ENCODE measurements at places on chromosomes 2 and 18.

DNA sequence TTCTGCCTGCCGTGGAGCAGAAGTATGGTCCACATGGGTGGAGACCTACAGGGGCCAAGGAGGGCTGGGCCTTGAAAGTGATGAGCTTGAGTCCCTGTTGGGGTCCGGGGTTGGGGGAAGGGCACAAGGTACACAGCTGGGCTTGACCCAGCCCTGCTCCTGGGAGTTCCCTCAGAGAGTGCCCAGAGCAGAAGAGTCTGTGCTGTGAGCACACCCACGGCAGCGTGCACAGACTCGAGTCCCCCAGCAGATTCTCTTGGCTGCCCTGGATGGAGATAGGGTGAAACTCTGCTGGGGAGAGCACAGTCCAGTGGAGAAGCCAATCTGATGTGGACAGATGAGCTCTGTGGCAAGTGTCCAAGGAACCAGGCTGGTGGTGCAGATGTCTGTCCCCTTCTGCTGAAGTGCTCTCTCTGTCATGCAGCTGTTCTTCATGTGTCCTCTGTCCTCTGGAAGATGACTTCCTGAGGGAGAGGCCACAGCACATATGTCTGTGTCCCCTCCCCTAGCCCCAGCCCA, 27.5 kb downstream of the INPP4A start:
- DNase-seq: no peak

DNA sequence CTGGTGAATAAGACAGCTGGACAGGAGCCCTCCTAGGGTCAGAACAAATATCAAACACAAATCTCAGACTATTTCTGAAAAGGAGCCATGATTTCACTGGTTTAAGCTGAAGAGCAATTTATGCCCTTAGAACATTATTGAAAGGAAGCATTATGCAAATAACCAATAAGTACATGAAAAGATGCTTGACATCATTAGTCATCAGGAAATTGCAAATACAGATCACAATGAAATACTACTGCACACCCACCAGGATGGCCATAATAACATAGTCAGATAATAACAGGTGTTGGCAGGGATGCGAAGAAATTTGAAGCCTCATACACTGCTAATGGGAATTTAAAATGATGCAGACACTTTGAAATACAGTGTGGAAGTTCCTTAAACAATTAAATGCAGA, 176.4 kb upstream of the RAB6C start:
- no peak for DNase-seq

DNA sequence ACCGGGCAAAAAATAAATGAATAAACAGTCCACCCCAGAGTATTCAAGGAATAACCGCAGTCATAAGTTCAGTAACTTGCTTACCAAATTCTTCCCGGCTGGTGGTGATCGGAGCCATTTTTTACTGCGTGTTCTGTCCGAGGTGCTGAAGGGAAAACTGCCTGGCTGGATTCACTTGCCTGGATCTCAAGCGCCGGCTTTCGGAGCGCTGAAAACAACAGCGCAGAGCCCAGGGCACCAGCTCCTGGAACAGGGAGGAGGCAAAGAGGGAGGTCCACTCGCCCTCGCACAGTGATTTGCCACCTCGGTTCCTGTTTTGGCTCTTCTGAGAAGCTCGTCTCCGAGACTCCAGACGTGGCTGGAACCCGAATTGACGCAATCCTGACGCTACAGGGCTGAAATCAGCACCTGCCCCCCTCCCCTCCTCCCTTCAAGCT, at the start of gene SYT4:
SYT4 (minus strand) TSS at position 327 of the 437 bp plus-strand sequence; CDS start at position 118, 209 bp downstream.
- DNase-seq: peak; percentile 32

DNA sequence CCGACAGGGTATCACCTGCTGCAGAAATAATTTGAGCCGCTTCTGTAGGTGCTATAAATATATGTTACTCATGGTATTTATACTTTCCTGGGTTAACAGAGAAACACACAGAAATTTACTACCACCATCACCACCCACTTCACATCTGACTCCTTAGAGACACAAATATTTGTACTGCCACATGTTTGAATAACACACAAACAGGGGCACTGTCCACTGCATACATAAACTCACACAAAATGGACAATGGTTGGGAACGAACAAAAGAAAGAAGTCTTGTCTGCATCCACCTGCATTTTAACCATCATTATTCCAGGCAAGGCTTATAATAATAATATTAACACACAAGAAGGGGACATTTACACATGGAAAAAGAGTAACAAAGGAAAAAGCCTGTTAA, 24.0 kb downstream of the IMMT start:
- DNase-seq: no peak

DNA sequence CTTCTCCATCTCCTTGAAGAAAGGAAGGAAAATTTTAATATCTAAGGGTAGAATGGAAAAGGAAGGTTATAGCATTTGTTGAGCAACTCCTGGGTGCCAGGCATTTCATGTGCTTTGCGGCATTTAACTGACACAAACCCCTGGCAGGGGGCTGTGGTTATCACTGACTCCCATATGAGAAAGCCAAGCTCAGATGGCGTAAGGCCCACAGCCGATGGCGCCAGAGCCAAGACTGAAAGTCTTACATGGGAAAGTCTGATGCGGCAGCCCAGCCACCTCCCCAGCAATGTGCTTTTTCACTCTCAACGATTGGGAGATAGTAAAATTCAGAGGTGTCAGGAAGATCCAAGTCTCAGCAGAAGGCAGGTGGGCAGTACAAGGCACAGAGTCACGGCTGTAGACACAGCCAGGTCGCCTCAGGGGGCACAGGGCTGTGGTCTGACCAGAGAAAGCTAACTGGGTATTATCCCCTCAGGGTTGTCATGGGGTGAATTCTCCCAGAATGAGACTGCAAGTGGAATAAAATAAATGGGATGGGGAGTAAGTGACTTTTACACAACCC, 324.2 kb upstream of the NCKAP5 start:
- no peak for DNase-seq

GRCh38 chr2:173775440-173775839, 189.7 kb downstream of the SP3 start:
- DNase-seq: no peak

GRCh38 chr2:26892133-26892532, 44.2 kb downstream of the DPYSL5 start:
- no peak for DNase-seq

DNA sequence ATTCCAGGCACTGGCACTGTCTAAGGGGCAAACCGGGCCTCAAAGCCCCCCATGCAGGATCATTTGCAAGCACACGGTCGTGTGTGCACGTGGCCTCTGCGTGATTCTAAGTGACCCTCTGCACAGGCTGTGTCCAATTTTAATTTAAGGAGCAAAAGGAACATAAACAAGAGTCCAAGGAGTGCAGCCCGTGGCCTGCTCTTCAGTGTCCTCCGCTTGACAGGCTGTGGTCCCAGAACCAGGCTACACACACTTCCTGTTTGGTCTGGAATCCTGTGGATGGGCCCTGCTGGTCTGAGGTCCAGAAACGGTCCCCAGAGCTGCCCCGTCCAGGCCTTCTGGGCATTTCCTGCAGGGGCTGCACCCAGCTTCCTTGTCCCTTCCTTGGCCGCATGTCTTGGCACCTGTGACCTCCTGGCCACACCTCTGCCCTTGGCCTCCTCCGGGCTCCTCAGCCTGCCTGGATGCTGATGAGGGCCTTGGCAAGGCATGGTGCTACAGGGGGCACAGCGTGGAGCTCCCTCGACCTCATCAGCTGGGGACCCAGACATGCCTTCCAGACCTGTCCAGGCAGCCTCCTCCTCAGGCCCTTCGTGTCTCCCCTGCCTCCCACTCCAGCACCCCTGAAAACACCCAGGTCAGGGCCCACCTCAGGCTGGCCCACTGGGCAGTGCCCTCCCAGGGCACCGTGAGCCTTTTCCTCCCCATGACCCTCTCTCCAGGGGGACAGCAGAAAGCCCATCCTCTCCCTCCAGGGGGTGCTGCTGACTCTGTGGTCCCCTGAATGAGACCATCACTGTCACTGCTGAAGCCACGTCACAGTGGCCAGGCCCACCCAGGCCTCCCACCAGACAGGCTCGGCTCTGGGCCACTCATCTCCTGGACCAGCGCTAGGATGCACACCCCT, 136.4 kb upstream of the GPC1 start:
- DNase-seq: no peak

DNA sequence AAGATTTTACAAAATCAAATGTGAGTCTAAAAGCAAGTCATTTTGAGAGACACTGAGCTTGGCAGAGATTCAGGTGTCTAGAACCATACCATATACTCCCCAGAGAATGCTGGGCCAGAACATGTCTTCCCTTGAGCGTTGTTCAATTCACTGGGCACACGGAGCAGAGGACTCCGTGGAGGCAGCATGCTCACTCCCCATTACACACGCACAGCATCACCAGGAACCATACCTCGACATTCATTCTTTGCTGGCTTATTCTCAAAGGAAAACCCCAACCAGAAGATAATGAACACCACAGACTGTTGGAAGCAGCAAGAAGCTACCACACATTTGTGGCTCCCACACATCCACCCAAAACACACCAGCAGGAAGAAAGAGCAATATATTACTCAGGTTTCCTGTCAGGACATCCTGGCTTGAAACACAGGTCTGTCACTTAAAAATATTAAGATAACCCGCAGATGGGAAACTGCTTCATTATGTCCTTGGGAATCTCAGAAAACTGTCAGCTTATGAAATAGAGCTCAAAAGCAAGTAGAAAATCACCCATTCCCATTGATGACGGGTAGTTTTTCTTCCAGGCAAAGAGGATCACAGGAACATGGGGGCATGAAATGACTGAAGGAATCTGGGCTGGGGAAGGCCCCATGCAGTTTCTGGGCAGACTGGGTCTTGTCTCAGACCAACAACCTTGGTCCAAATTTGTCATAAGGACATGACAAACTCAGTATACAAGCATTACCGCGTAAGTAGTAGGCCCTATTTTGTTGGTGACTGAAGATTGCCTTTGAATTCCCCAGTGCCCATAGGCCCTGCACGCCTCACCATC, 46.4 kb downstream of the PCBP1 start:
- no peak for DNase-seq

- DNase-seq: no peak
These were observed 91.3 kb downstream of the DPP4 start for GRCh38 chr2:161982548-161983330.

- DNase-seq: peak; percentile 47
These were observed 180.5 kb downstream of the DIS3L2 start for GRCh38 chr2:232142049-232142448.
